AG09309 (cell line): ENCODE measurements at places on chromosomes 4 and X.

DNA sequence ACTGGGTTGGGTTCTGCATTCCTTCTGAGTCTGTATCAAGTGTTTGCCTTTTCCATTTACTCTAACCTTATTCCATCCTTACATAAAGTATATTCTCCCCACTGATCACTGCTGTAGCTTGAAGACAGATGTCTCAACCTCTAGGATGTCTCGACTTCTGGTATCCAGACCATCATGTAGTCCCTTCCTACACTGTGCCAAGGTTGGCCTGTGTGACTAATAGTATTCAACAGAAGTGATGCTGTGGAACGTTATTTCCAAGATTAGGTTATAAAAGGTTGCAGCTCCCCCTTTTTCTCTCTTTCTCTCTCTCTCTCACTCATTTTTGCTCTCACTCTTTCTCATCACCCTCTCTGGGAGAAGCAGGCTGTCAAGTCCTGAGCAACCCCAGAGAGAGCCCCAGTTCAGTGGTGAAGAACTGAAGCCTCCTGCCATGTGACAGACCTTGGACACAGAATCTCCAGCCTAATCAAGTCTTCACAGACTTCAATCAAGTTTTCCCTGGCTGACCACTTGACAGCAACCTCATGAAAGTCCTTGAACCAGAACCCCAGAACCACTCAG is 75.4 kb downstream of the PRDM5 start:
- DNase-seq: no peak

- no peak for DNase-seq
Measured at GRCh38 chrX:109327251-109327650, 154.6 kb downstream of the GUCY2F start.

- no peak for DNase-seq
Measured at GRCh38 chr4:105107095-105107856, 39.4 kb upstream of the TET2 start.

DNA sequence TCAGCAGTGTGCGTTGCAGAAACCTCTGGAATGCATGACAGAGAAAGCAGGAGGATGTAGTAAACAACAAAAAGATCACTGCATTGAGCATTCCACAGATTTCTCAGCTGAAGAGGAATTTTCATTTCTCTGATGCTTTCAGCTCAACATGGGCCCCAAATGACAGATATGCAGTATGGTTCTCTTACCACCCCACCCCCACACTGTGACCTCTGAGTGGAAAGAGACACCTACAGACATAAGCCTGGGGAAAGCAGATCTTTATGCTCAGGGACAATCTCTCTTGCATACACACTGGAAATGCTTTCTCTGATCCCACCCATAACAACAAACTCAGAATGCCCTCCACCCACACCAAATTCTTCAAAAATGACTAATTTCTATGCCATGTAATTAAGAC is 983.7 kb upstream of the LCORL start:
- no peak for DNase-seq

GRCh38 chrX:10726647-10727046 is 106.3 kb upstream of the MID1 start:
- peak; percentile 66 for DNase-seq

- DNase-seq: no peak
Measured at GRCh38 chr4:159353422-159354116, 250.7 kb downstream of the RAPGEF2 start.

DNA sequence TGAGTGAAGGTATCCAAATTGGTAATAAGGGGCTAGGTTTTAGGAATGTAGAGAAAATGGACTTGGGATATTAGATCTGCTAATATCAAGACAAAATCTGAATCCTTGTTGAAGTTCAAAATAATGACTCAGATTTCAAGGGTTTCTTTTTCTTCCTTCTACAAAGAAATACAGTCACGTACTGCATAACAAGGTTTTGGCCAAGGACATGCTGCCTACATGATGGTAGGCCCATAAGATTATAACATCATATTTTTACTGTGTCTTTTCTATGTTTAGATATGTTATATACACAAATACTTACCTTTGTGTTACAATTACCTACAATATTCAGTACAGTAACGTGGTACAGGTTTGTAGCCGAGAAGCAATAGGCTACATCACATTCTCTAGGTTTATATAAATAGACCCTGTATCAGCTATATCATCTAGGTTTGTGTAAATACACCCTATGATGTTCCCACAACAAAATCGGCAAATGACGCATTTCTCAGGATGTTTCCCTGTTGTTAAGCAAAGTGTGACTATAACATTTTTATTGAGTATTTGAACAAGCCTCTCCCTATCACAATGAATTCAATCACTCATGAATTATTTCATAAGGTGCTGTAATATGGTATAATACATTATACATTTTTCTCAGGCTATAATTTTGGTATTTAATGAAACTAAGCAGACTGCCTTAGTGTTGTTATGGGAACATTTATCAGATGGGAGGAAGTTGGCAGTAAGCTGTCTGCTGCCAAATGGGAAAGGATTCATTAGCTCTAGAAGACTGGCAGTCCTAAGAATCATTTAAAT is 186.3 kb downstream of the PPP3CA start:
- no peak for DNase-seq

DNA sequence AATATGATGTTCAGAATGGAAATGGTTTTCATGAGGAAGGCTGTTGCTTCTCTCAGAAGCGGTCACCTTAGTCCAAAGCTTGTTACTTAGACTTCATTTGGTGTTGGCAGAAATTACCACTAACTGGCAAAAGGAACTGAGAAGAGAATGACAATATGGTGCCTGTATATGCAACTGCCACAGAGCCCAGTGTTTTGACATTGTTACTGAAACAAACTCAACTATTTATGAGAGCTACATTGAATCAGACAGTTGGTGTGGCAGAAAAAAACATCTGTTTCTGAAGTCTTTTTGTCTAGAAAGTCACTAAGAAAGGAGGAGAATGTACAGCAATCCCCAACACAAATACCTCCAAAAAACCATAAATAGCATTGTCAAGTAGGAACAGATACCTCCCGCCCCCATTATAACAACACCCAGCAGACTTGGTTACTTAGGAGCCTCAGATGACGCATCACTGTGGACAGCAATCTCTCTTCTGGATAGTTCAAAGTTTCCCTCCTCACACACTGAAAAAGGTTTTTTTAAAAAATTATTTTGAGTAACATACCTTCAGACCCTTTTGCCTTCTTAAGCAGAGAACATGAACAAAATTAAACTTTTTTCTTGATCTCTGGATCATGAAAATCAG is 92.2 kb downstream of the MAML3 start:
- no peak for DNase-seq

- DNase-seq: no peak
Measured at GRCh38 chrX:109843963-109844751, 111.1 kb upstream of the ACSL4 start.

GRCh38 chr4:48495941-48496340 is 5.9 kb downstream of the ZAR1 start:
- DNase-seq: no peak

- no peak for DNase-seq
Measured at GRCh38 chr4:44351069-44351468, 97.5 kb downstream of the KCTD8 start.

DNA sequence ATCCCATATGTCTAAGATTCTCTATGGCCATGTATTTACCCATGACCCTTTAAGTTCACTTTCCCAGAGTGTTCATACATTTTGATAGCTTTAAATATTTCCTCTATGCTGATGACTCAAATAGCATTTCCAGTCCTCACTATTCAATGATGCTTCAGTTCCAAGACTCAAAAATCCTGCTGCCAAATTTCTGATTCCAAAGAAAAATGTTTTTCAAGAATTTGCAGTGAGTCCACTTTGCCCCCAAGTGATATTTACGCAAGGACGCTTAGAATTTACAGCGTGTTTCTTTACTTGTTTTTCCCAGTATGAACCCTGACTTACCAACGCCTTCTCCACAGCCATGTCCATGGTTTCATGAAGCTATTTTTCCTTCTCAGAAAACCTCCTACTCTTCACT is 127.9 kb upstream of the PCDH18 start:
- no peak for DNase-seq

GRCh38 chr4:89610236-89610635 is 226.7 kb downstream of the SNCA start:
- DNase-seq: no peak

- DNase-seq: no peak
Measured at GRCh38 chr4:1356181-1356998, 9.4 kb downstream of the UVSSA start.

DNA sequence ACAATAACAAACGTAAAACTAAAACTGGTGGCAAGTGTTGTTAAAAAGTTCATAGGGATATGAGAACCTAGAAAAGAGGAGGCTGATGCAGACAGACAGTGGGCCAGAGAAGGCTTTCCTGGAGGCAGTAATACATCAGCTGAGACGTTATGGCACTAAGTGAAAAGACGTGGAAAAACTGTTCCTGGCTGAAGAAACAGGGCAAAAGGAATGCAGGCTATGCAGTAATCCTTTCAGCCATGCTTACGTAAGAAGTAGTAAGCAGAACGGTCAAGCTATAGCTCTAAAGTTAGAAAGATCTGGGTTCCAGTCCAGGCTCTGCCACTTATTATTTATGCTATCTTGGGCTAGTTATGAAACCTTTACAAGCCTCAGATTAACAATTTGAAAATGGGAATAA is 6.4 kb downstream of the LAMTOR3 start:
- no peak for DNase-seq

GRCh38 chr4:54229631-54230483 is 764 bp downstream of the PDGFRA start:
- DNase-seq: no peak

DNA sequence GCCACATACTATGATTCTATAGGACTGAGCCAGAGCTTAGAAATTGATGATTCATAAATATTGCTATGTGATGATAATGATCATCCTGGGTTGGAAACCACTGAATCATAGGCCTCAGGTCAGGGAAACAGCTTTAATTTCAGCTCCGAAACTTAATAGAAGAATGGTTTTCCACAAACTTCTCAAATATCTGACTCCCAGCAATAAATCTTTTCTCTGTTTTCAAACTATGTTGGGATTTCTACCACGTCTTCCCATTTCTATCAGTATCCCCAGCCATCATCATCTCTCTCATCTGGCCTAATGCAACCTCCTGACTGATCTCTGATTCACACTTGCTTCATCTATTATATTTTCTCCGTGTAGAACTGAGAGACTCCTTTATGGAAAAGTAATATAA is 521.8 kb upstream of the AGA start:
- DNase-seq: no peak

- no peak for DNase-seq
Measured at GRCh38 chrX:3348191-3348590, 1.7 kb upstream of the MXRA5 start.

DNA sequence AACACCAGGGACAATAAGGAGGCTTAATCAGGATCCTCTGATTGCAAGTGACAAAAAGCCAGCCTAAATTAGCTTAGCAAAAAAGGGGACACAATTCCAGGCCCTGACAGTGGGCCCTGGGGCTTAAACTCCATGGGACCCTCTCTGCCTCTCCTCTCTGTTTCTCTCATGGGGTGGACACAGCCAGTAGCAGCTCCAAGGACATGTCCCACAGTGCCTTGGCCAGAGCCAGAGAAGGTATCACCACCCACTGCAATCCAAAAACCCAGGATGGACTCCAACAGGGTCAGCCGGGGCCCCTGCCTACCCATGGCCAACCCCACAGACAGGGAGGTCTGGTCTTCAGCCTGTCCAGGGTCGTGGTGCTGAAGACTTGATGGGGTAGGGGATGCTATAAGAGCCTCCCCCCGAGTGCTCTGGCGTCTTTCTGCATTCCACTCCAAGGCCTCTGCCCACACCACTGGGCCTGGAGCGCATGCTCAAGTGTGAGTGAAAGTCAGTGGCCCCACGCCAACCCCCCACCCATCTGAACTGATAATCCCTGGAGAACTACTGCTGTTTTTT is 19.7 kb upstream of the PPP2R2C start:
- no peak for DNase-seq

- no peak for DNase-seq
Measured at GRCh38 chrX:53188763-53189162, 36.2 kb downstream of the KDM5C start.

DNA sequence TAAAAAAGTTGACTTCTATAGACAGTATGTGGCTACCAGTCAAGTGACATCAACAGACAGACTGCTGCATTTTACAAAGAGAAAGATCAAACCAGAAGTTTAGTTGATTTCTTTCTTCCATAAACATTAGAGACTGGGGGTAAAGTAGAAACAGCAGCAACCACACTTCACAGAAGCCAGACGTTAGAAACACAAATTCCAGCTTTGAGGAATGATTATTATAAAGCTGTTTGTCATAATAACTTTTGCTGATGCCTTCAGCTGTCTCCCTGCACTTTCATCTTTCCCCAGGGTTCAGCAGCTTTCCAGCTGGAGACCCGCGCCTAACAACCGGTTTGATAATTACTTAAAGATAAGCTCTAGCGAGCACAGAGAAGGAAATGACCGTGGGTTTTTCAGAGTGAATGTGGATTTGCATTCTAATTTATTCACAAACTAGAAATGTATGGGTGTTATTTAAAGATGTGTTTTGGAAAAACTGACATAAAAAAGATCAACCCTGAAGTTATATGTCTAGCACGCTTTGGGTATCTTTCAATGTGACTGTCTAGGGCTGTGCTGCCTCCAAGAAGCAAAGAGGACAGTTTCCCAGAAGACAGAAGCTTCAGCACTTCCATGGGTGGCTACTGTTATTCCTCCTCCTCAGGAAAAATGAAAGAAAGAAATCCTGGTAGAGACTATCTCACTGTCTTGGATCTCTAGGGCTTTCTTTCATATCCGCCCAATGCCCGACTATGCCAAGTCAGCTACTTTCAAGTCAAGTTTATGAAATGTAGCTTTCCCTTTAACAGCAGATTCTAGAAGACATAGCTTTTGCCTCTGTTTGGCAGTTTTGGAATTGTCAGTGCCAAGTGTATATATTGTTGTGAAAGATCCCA is 15.0 kb upstream of the ENAM start:
- DNase-seq: no peak

- no peak for DNase-seq
Measured at GRCh38 chr4:88526221-88526815, 2.7 kb upstream of the PYURF start.

DNA sequence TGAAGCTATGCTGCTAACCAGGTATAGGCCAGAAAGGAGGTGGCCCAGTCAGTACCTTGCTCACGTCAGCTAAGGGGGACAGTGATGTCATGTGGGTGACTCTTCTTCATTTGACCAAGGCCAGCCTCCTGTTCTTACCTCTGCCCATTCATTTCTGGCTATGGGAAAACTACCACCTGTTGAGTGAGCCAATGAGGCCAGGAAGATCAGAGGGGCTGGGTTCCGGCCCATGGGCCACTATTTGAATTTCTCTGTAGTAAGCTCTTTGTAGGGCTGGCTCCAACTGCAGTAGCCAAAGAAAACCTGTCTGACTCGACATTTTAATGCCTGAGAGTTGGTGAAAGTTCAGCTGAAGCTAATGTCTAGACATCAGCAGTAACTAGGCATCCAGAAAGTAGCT is 102.6 kb downstream of the AKAP4 start:
- no peak for DNase-seq

GRCh38 chrX:48826876-48827653 is 752 bp downstream of the ERAS start:
- DNase-seq: no peak

- DNase-seq: no peak
Measured at GRCh38 chr4:180696460-180697092, 1546.6 kb upstream of the TENM3 start.

- no peak for DNase-seq
Measured at GRCh38 chrX:41708486-41708885, 15.5 kb upstream of the GPR82 start.

GRCh38 chr4:54101190-54102041 is 1.5 kb downstream of the GSX2 start:
- no peak for DNase-seq

GRCh38 chrX:17740137-17741122 is 3.1 kb downstream of the SCML1 start:
- no peak for DNase-seq
